Caudate nucleus (tissue), 63 donors: ENCODE measurements at places on chromosomes 16 and 17.

DNA sequence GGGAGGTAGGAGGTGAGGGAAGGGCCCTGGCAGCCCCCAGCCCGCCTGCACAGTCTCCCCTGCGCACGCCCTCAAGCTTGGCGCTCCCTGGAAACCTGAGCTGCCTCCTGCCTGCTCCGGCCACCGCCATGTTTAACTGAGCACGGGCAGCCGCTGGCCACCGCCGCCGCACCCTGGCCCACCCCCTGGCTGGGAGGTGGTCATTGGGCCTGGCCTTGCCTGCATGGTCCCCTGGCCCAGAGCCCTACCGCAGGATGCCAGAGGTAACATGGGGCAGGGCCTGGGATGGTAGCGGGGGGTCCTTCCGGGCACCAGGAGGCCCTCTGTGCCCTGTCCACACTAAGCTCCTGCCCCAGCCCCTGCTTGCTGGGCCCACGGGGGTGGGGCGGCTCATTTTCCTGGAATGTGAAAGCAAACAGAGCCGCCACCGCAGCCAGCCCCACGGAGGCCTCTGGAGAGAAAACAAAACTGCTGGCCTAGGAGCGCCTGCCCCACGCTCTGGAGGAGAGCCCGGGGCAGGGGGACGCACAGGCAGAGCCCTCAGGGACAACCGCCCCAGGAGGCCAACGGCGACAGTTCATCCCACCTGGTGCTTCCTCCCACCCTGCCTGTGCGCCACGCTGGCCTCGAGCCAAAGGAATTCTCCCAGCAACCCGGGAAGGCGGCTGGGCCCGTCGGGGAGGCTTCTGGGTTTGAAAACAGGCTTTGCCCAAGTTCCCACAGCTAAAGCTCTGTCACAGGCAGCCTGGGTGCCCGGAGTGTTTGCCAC lies 8.9 kb downstream of the NHERF2 start:
- DNase-seq: no peak

DNA sequence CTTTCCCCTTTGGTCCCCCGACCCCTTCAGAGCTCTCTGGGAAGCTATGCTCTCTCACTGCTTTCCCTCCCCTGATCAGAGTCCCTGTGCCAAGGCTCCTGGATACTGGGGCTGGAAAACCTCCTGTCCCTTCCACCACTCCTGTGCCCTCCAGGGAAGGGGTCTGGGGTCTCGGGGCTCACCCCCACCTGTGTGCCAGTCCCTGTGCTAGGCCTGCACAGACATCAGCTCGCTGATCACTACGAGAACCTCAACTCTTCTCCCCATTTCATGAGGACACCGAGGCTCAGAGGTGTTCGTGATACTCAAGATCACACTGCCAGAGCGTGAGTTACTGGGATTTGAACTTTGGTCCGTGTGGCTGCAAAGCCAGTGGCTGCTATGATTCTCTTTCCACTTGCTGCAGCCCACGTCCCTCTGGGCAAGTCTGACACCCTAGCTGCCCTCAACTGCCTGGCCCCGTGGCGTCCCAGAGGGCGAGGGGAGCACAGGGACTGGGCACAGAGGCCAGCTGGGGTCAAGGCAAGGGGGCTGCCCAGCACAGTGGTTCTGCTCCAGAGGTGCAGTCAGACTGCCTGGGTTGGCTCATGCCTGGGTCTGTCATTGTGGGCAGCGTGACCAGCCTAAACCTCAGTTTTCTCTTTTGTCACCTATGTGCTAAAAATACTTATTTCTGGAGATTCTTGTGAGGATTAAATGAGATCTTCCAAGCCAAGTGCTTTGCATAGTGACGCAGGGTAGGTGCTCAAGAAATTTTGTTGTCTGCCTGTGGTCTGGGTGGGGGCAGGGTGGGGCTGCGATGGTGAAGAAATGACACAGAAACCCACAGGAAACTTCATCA lies 43.8 kb upstream of the TOB1 start:
- DNase-seq: no peak

DNA sequence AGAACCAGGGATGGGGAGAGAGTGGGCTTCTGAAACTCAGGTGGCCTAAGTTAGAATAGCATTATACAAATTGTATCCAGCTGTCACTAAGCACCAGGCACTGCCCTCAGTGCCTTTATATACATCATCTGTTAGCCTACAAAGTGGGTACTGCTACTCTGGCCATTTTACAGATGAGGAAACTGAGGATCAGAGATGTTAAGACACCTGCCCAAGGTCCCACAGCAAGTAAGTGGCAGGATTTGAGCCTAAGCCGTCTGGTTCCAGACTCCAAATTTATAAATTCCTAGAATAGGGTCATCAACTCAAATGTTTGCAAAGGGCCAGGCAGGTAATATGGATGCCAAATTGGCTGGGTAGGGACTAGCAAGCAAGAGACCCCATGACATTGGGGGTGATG lies 2.3 kb downstream of the ORAI3 start:
- no peak for DNase-seq

DNA sequence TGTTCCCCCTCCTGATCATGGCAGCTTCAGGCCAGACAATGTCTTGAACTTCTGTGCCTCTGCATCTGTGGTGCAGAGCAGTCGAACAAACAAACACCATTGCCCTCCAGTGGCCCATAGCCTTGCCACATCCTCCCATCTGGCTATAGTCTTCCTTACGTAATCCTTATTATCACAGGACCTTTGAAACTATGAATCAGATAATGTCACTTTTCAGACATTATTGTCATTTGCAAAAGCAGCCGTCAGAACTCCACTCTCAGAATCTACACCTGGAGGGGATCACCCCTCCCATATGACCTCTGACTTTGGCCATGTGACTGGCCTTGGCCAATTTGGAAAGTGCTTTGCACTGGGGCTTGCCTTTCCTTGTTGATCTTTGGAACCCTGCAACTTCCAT lies 387.3 kb downstream of the MAF start:
- DNase-seq: no peak

DNA sequence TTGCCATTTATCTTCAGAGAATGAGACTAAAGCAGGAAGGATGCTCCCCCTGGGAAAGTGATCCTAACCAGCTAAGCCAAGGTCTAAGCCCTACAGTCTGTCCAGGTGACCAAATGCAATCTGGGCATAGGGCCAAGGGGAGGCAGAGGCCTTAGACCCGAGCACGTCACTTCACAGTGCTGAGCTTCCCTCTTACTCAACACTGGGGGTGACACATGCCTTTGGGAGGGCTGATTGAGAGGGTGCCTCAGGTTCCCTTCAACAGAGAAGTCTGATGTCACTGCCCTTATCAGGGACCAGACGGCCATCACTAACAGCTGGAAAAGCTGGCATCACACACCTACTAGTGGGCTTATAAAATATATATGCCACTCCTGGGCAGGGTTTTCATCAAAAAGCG lies 4.0 kb downstream of the CIAO2B start:
- DNase-seq: no peak

DNA sequence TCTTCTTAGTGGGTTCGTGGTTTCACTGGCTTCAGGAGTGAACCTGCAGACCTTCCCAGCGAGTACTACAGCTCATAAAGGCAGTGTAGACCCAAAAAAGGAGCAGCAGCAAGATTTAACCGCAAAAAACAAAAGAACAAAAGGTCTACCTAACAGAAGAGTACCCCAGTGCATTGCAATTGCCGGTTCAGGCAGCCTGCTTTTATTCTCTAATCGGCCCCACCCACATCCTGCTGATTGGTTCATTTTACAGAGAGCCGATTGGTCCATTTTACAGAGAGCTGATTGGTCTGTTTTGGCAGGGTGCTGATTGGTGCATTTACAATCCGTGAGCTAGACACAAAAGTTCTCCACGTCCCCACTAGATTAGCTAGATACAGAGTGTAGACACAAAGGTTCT lies 2.0 kb upstream of the ARRB2 start:
- DNase-seq: peak; percentile 4

GRCh38 chr16:53600126-53600525 lies 97.1 kb upstream of the AKTIP start:
- no peak for DNase-seq

DNA sequence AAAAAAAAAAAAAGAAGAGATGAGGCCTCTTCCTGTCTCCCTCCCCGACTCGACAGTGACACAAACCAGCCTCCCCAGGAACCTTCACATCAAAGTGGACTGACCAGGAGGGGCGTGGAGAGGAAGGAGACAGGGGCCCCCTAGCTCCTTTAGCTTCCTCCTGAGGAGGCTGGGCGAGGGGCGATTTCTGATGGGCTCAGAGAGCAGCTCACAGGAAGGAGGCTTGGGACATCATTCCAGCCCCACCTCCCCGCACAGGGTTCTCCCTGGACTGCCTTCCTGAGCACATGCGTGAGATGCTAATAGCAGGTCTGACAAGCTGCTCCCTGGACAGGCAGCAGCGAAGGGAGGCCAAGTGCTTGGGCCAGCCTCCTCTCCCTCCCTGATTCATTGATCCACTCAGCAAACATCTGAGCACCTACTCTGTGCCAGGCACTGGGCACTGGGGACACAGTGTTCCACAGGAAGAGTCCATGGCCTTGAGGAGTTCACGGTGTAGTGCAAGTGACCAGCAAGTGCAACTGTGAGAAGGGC lies 14.4 kb upstream of the DOK4 start:
- DNase-seq: no peak

- no peak for DNase-seq
Measured at GRCh38 chr16:30382111-30382881, at the start of gene SEPTIN1. Gene SEPTIN1 (minus strand): TSS chr16:30382561. CDS start chr16:30382542, 19 bp downstream.

DNA sequence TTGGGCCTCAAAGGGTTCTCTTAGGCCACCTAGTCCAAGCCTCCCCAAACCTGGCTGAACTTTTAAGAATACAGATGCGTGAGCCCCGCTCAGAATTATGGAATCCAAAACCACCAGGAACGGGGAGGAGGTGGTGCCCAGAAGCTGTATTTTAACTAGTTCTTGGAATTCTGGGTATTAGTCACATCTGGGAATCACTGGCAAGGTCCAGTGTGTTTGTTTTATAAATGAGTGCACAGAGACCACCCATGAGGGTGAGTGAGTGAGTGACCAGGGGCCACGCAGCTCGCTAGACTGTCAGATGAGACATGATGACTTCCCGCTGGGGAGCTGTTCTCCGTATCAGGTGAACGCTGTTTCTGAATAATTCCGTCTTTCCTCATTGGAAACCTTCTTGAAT lies 14.2 kb downstream of the KLHL36 start:
- no peak for DNase-seq

DNA sequence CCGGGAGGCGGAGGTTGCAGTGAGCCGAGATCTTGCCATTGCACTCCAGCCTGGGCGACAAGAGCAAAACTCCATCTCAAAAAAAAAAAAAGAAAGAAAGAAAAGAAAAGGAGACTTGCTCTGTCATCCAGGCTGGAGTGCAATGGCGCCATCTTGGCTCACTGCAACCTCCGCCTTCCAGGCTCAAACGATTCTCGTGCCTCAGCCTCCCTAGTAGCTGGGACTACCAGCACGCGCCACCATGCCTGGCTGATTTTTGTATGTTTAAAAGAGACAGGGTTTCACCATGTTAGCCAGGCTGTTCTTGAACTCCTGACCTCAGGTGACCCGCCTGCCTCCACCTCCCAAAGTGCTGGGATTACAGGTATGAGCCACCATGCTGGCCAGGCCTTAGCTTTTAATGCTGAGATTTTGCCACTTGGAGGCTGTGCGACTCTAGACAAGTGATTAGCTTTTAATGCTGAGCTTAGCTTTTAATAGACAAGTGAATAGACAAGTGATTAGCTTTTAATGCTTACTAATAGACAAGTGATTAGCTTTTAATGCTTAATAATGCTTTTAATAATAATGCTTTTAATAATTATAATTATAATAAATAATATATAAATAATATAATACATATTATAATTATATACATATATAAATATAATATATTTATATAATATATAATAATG lies 9.6 kb downstream of the LDAF1 start:
- DNase-seq: no peak

DNA sequence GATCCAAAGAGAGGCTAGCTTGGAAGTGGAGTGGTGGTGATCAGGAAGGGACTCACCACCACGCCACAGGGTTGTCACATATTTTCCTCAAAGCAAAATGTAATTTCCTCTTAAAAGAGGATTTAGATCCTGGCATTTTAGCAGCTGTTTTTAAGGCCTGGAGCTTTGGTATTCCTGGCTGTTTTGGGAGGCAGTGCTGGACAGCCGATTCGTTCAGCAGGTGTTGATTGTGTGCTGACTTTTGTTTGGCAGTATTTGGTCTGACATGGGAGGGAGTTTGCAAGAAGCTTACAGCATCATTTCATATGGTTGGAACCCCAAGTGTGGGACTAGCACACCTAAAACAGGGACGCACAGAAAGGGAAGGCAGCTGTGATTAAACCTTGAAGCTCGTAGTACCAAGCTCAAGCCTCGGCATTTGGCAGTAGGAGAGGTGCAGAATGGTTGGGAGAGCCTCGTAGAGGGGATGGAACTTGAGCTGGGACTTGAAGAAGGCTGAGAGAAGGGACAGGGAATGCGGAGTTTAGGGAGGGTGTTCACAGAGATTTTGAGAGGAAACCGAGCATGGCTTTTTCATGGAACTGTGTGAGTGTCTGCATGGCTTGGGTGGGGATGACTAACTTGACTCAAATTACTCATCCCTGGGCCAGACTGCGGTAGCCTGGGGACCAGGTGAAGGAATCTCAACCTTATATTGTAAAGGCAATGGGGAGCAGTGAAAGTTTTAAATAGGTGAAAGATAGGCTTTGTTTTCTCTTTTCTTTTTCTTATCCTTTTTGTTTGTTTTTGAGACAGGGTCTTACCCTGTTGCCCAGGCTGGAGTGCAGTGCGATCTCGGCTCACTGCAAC lies 52.3 kb downstream of the RPTOR start:
- DNase-seq: no peak

GRCh38 chr17:51164911-51165679 lies 1.1 kb upstream of the NME2 start:
- no peak for DNase-seq

- DNase-seq: no peak
Measured at GRCh38 chr16:61934601-61935000, 101.6 kb downstream of the CDH8 start.

- no peak for DNase-seq
Measured at GRCh38 chr16:80984124-80984892, 22.4 kb downstream of the CMC2 start.

- DNase-seq: no peak
Measured at GRCh38 chr17:72613396-72613795, 479.1 kb downstream of the SLC39A11 start.

GRCh38 chr16:470418-470817 lies 45.0 kb downstream of the RAB11FIP3 start:
- no peak for DNase-seq

- no peak for DNase-seq
Measured at GRCh38 chr17:27460196-27460725, 4.0 kb downstream of the KSR1 start.

DNA sequence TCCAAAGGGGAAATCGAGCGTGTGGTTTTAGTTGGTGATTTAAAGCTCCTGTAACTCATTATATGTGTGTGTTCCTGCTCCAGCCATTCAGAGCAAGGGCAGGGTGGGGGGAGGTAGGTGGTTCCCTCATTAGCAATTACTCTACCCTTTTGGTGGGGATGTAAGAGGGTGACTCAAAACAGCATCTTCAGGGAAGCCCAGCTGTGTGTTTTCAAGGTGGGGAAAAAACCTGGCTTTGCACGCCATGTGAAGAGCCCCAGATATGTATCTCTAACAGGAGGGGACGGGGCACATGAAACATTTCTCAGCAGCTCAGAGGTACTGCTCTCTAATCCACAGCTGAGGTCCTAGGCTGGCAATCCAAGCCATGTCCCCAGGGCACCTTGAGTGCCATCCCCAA lies 241.3 kb upstream of the ZFHX3 start:
- DNase-seq: no peak

GRCh38 chr16:70737377-70738082 lies 51.7 kb upstream of the MTSS2 start:
- DNase-seq: no peak
